ENCODE measurements at places on chromosomes 3 and 15.

DNA sequence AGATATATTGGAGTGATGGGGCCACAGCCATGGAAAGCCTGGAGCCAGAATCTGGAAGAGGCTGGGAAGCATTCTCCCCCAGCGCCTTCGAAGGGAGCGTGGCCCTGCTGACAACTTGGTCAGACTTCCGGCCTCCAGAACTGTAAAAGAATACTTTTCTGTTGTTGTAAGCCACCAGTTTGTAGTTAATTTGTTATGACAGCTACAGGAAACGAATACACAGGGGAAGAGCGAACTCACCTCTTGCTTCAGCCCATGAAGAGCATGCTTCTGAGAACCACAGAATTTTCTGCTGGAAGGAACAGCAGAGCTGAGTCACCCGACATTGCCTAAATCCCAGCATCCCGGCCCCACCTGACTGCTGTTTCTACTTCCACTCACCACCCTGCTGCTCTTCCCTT, 501.7 kb downstream of the SHQ1 start:
- DNase-seq, result peak; percentile 66

DNA sequence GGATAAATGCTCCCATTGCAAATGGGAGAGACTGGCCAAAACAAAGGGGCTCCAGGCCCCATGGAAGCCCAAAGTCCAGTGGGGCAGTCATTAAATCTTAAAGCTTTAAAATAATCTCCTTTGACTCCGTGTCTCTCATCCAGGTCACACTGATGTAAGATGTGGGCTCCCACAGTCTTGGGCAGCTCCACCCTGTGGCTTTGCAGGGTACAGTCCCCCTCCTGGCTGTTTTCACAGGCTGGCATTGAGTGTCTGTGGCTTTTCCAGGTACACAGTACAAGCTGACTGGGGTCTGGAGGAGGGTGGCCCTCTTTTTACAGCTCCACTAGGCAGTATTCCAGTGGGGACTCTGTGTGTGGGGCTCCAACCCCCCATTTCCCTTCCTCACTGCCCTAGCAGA, 45.9 kb downstream of the NIPA2 start:
- DNase-seq, result no peak

DNA sequence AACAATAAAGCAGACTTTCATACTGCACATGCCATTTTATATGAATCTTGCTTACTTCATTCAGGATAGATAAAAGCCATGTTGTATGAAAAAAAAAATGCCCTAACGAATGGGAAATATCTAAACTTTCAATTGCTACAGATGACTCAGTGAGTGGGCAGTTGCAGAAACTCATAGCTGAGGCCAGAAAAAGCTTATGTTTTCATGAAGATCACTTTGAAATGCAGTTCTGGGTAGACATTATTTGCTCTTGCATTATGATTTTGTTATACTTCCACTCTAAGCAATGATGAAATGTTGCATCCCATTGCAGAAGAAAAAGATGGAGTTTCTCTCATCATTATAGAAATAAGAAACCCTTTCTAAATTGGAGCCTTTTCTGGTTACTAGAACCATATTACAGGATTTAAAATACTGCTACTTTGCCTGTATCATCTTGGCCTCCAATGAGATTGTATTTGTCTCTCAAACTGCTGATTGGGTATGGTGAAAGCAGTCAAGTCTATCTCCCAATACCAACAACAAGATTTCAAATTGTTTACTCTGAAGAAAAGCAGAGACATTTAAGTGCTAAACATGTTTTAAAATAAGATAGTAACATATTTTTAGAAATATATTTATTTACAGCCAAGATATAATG, 17.0 kb downstream of the PEAK1 start:
- DNase-seq, result no peak

- no peak for DNase-seq
These were observed 287.6 kb downstream of the DIPK2A start for GRCh38 chr3:144259267-144259666.

- peak; percentile 85 for DNase-seq
These were observed 15.9 kb upstream of the SMAD3 start for GRCh38 chr15:67049351-67050044.

DNA sequence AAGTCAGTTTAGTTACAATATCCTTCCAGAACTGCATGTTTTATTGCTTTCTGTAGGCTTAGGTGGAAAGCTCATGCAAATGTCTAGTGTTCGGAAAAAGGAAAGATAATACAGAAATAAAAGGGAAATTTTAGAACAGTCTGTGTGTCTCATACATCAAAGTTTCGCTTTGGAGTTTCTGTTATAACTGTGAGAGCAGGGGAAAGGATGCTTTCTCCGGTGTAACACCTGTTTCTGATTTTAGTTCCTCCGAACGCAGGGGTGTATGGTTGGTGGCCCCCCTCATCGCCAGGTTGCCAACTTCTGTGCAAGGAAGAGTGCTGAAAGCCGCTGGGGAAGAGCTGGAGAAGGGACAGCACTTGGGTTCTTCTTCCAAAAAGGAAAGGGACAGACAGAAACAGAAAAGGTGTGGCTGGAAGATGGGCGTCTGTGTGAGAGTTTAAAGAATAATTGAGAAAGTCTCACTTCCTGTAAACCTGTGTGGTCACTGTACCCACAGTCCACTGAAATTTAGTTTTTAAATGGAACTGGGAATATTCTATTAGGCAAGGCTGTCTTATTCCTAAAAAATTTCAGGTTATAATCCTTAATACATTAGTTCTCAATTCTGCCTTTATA, 6.7 kb downstream of the P2RY12 start:
- no peak for DNase-seq

- no peak for DNase-seq
These were observed 59.0 kb downstream of the ABTB1 start for GRCh38 chr3:127731546-127732289.

- DNase-seq, result no peak
These were observed 161.6 kb downstream of the TBL1XR1 start for GRCh38 chr3:177035676-177036075.

DNA sequence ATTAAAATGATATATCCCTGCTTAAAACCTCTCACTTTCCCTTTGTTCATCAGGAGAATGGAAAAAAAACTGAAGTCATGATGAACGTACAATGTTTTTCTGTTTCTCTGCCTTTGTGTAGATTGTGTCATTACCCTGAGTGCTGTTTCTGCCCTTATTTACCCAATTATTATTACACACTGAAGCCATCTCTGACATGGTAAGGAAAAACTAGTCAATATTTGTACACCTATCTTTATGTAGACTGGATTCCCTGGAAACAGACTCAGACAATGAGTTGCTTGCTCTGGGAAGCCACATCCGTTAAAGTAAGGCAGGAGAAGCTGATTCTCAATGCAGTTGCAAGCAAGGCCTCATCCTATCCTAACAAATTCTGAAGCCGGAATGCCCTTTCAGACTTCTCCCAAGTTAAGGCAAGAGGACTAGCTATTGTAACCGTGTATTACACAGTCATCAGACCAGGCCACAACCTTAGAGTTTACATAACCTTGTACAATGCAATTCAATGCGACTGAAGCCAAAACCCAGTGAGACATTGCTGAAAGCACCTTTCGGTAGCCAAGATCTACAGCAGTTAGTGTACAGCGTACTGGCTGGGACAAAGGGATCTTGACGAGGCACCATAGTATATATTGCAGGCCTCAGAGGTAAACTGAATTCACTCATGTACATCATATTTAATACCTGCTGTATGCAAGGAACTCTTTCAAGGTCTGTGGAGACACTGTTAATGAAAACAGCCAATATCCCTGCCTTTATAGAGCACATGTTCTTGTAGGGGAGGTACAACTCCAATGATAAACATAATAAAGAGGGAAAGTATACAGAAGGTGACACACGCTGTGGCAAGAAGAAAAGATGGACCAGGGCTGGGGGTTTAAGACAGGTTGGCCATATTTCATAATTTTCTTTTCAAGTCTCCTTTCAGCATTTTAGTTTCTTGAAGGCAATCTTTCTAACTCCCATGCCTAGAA, 1040.8 kb upstream of the SEMA6D start:
- DNase-seq, result no peak

DNA sequence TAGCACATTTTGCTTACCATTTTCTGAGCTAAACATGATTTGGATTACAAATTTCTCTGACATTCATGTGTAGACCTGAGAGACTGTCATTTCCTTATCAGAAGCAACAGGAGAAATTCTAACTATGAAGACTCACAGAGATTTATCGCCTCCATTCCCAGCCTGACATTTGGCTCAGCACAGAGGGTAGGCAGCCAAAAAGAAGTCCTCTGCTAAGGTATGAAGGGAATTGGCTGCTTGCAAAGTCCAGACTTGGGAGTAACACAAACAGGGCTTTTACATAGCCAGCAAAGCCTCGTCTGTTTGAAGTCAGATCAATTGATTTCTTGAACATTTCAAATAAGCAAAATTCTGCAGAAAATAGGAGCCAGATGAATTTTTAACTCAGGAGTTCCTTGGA, 57.0 kb upstream of the CMSS1 start:
- no peak for DNase-seq

- DNase-seq, result peak; percentile 23
These were observed 74.6 kb upstream of the LEKR1 start for GRCh38 chr3:156751461-156752025.

- no peak for DNase-seq
These were observed 3.1 kb downstream of the AGBL1 start for GRCh38 chr15:86082619-86083380.

GRCh38 chr3:106282943-106283342, 414.1 kb upstream of the CBLB start:
- no peak for DNase-seq

DNA sequence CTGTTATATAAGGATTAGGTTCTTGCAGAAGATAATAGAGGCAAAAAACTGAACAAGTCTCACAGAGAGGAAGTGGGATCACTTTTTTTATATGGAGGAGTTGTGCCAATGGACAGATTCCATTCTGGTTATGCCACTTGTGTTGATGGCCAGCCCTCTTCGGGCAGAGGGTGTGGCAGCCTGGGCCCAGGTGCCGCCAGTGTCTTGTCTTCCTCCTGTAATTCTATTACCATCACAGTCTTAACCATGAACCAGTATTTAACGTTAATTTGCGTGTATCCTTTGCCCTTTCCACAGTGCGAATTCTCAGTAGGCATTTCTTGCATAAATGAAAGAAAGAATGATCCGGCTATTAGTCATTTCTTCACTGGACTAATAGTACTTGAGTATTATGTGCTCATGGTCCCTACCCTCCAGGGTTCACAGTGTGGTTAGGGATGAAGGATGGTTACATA, 7.0 kb upstream of the USP4 start:
- peak; percentile 39 for DNase-seq

DNA sequence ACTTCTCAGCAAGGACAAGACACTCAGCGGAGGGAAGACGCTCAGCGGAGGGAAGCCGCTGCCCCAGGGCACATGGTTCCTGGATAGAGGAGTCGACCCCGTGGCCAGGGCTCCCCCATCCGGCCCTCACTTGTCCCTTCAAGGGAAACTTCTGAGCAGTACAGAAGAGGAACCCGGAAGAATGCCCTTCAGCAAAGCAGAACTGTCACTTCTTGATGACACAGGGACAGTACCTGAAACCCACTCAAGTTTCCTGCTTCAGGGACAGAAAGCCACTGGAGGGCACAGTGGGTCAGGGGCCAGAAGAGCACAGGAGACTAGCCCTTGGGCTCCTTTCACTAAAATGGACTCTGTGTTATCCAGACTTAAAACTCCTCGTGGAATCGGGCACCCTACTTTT, 97.8 kb upstream of the RPL32 start:
- DNase-seq, result no peak

GRCh38 chr3:123883701-123884202, 380 bp downstream of the MYLK start:
- DNase-seq, result no peak

DNA sequence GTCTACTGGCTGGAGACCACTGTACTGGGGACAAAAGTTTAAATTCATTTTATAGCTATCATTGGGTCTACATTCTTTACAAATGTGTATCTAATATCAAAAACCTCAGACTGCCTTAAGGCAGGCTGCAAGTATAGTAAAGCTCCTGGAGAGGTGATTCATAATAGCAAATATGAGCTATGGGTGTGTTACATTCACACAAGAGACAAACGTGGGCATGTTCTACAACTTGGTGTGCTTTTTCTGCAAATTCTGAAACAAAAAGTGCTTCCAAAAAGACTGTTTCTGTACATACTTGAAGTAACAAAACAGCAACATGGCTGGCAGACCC, 1101.4 kb downstream of the ROBO1 start:
- DNase-seq, result no peak

- DNase-seq, result no peak
These were observed 84.9 kb upstream of the SPATA12 start for GRCh38 chr3:56975567-56975966.

DNA sequence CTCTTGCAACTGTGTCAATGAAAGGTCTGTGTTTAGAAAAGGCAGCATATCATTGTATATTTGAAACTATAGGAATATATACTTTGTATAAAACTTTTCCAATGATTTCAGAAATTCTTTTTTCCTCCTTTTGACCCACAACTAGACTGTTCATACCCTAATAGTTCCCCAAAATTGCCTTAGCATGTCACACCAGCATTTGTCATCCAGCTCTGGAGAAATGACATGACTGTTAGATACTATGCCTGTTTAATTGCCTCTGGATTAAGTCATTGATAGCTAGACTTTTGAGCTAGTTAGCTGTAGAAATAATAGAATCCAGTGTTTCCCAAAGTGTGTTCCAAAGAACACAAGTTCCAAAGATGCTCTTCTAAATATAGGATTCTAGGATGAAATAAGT, 32.4 kb downstream of the B3GALNT1 start:
- DNase-seq, result no peak

DNA sequence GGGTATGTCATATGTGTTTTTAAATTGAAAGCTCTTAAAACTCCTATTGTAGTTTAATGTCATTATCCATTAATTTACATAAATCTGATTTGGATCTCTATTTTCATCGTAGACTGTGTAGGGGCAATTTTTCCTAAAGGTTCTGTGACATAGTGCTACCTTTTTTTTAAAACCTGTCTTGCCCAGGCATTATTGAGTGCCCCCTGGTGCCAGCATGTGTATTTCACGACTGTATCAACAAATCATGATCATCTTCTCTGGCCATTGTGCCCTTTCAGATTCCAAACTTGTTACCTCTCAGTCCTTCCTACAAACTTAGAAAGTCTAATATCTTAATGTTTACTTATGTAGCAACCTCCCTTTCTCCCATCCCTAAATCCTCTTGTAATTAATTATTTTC, 97.2 kb upstream of the FLNB start:
- DNase-seq, result no peak

DNA sequence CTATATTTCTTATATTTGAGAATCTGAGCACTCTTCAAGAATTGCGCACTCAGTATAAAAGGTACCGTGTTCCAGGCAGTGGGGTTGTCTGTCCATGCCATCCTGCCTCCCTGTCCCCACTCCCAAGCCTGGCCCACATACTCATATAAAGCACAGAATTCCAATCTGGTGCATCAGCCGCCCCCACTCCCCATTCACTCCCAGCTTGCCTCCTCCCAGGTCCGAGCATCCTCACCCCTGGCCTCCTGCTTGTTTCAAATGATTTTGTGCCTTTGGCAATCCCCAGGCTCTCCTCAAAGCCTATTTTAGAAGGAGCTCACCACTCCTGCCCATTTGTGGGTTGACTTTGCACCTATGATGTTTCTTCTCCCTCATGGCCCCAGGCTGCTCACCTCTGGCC, 22.2 kb upstream of the IGF1R start:
- DNase-seq, result no peak

- DNase-seq, result no peak
These were observed 152.5 kb downstream of the MEX3B start for GRCh38 chr15:81893182-81893835.
